ENCODE measurements at places on chromosomes 5 and 9.

DNA sequence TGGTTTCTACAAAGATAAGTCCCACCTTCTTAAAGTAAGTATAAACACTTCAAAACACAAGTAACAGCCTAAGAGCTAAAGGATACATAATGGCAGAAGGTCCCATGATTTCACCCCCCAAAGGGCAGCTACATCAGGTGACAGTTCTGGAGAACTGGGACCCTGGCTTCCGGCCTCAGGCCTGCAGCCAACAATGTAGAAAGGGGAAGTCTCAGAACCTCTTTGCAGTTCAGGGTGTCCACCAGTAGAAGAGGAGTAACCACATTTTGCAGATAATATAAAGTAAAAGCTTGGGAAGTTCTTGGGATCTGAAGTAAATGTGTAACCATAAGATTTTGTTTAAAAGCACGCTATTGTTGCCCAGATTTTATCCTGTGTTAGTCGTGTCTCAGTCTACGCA lies 267.4 kb upstream of the VLDLR start:
- peak; percentile 51 for DNase-seq

- DNase-seq: no peak
Observed at GRCh38 chr9:126000731-126001580, 253.8 kb downstream of the PBX3 start.

GRCh38 chr5:131462454-131462853 lies 172.6 kb downstream of the RAPGEF6 start:
- DNase-seq: no peak

DNA sequence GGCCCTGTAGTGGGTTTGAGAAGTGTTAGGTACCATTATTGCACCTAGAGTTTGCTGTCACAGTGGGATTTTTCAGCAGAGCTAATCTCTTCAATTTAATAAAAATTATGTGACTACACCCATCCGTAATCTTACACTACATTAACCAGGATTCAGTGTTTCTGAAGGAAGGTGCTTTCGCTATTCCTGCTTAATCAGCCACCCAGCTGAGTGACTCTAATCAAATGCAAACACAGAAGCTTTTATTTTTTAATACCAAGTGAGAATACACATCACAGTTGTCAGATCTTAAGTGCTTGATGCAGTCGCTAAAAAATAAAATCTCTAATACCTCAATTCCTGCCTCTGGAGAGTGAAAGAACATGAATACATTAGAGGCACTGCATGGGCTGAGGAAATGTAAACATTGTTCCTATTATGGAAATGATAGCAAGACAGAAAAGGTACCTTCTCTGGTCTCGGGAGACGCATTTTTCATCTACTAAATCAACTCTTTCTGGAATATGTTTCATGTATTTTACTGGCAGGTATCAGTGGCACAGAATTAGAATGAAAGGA lies 125.7 kb downstream of the SEMA6A start:
- DNase-seq: no peak

GRCh38 chr5:2920312-2920711 lies 168.8 kb upstream of the IRX2 start:
- DNase-seq: no peak

GRCh38 chr5:66958980-66959641 lies 237.5 kb downstream of the CD180 start:
- DNase-seq: no peak

DNA sequence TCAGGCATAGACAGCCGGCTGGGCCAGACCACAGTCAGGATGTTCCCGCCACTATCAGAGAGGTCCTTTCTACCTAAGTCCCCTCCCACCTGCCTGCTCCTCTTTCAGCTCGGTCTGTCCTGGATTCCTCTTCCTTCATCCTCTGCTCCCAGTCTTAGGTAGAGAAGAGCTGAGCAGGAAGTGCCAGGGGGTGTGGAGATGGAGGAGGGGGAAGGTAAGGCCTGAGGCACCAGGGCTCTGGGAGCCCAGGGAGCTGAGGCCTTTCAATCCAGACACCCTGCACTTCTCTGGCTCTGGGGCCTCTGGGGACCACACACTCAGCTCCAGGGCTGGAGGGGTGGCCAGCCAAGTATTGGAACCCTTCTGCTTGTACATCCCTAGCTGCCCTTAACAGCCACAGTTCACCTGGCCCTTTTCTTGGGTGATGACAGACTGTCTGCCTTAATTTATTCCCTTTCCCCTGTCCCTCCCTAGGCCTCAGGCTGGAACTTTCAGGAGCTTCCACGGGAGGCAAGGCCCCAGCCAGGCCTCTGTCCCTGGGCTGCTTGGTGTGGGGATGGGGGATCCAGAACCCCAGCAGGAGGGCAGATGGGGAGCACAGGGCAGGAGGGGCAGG lies 15.6 kb downstream of the IRF1 start:
- DNase-seq: no peak

- DNase-seq: no peak
Observed at GRCh38 chr9:112786829-112787520, 36.4 kb downstream of the SNX30 start.

- no peak for DNase-seq
Observed at GRCh38 chr9:113957351-113957750, 81.2 kb downstream of the ZNF618 start.

DNA sequence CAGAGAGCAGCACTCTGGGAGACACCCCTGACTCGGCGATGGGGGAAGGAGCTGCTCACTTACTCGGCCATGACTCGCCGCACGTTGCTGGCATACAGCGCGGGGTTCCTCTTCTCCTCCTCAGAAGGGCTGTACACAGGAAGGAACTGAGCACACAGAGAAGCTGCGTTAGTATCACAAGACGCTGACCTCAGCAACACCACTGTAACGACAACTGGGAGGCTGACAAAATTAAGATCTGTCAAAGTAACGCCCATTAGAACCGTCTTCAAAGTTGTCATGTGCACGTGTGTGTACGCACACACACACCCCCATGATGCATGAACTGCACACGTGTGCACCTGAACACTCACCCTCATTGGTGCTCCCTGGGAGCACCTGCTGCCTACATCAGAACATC lies 32.1 kb upstream of the SLC6A3 start:
- DNase-seq: peak; percentile 86

- no peak for DNase-seq
Observed at GRCh38 chr5:2330325-2331130, 420.9 kb downstream of the IRX2 start.

DNA sequence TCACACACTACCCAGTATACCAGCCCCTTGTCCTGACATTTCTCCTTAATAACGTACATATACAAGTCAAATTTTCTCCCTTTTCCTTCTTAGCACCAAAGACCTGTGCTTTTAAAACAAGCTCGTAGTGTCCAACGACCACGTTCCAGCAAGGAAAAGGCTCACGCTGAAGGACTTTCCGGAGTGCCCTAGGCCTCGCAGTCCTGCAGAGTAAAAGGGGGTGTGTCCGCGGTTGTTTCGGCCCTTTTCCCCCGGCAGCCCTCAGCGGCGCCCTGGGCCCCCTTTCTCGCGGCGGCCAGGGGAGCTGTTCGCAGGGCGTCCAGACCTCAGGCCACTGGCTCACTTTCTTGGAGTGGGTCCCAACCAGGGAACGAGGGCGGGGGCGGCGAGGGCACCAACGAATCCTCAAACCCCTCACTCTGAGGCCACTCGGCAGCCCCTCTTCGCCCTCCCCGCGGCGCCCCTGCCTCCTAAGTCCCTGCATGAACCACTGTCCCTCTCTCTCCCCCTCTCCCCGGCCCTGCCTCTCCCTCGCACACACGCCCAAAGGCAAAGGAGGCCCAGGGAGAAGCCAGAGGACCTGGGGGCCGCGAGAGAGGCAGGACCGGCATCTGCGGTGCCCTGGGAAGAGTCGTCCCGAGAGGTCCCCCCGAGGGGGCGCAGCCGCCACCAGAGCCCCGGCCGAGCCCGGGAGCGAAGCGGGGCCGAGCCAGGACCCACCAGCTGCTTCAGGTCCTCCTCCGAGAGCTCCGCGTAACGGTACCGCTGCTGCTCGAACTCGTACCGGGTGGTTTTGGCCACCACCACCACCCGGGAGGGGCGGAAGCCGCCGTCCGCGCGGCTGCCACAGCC lies 720 bp downstream of the NADK2 start:
- peak; percentile 53 for DNase-seq

DNA sequence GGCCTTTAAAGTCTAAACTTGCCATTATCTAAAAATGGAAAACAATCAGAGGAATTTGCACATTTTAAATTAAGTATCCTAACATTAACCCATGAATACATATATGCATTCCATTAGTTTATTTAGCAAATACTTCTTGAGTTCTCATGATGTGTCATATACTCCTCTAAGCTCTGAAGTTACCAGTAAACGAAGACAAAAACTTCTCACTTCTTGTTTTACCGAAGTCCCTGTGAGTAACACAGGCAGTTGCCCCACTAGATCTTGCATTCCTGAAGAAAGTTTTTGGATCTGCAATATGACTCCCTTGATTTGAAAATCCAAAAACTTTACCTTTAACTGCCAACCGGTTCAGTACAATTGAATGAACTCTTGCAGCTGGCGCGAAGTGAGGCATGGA lies 439.0 kb upstream of the MPDZ start:
- DNase-seq: no peak

DNA sequence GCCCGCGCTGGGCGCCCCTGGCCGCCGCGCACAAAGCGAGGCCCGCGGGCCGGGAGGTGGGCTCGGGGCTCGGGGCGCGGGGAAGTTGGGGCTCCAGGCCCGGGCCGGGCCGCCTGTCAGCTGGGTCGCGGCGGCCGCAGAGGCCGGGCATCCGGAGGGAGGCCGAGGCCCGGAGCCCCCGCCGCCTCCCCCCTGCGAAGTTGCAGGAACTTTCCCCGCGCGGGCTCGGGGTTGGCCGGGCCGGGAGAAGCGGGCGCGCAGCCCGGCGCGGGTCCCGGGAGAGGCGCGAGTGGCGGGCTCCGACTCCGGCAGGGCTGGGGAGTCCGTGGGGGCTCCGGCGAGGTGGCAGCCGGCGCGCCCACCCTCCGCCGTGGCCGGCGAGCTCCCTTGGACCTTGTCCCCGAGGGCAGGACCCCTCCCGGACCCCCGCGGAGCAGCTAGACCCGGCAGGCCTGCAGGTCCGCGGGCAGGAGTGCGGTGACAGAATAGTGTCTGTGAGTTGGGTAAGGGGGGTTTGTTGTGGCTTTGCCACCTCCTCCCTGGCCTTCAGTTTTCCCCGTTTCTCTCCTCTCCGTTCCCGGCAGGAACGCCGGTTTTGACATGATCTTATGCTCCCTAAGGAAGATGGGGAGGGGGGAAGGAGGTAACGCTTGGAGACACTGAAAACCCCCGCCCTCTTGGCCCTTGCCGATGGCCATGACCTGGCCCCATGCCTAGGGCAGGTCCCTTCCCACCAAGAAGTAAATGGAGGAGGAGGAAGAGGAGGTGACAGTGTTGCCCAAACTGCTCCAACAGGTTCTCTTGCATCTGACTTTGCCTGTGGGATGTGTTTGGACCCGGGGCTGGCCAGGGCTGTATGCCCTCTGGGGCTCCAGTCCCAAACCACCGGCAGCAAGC lies 942 bp downstream of the PHF2 start:
- DNase-seq: no peak

GRCh38 chr5:141650851-141651727 lies at the start of gene FCHSD1:
Gene FCHSD1, minus strand, starts transcription at chr5:141651418. Its CDS starts 50 bp downstream, at chr5:141651368.
- DNase-seq: peak; percentile 81

- DNase-seq: no peak
Observed at GRCh38 chr9:113888336-113888735, 12.2 kb downstream of the ZNF618 start.

- DNase-seq: no peak
Observed at GRCh38 chr9:91710158-91710557, 239.9 kb downstream of the ROR2 start.

GRCh38 chr5:141958113-141958512 lies at the start of gene PCDH12:
Gene PCDH12, minus strand, starts transcription at chr5:141958202. Its CDS starts 351 bp downstream, at chr5:141957851.
- DNase-seq: peak; percentile 14

DNA sequence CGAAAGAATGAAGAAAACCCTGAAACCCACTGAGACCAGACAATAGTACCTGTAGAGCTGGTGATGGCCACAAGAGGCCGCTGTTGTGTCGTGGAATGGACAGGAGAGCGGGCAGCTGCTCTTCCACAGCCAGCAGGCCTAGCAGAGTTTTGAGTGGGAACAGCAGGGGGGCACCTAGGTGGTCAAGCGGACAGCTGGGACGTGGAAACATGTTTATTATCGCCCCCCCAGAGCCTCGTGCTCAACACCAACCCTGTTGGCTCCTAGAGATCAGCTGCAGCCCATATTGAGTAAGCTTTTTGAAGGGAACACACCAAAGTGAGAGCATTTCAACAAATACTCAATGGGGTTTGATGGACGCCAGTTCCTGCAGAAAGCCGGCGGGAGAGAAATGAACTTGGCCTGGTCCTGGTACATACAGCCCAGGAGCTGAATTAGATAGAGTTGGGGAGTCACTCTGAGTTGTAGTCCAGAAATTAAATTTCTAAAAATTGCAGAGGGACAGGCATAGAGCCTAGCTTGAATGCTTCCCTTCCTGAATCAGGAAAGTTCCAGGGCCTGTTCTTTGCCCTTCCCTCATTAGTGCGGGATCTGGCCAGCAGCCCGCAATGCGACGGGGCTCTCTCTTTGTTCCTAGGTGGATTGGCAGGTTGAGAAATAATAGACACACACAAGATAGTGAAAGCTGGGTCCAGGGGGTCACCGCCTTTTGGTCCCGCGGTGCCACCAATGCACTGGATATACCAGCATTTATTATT lies 33.8 kb downstream of the MFAP3 start:
- DNase-seq: peak; percentile 31

DNA sequence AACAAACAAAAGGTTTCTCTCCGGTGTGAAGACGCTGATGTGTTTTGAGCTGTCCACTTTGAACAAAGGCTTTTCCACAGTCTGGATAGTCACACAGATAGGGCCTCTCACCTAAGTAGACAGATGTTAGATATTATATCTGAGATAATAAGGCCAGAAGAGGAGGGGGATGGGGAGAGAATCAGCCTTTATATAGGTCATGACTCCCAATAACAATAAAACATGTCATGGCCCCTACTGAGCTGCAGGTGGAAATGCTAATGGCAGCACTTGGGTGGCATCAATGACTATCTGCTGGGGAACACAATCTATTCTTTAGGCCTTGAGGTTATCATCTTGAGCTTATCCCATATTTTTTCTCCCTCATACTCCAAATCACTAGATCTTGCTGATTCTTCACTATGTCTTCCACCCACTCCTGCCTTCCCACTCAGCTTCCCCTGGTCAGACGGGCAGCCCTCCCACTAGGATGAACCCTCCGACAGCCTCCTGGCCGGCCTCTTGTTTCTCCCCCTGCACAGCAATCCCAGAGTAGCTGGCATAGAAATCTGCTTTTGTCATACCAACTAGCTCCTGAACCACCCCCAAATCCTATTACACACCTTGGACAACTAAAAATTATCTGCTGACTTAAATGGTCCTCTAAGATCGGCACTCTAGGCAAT lies 11.5 kb upstream of the SLC35D2 start:
- DNase-seq: no peak

DNA sequence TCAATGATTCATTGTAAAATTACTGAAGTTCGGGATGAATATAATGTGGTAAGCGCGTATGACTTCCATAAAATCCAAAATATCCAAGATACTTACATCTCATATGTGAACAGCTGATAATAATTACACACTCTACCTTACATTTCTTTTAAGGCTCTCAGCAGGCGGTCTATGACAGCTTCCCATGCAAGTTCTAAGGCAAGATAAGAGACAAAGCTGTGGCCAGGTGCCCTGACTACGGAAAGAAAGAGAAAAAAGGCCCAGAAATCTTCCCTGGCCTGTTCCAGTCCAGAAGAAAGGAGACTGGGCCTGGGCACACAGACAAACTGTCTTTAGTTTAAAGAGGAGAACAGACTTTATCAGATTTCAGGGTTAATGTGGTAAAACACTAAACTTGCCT lies 69.1 kb downstream of the ARSB start:
- no peak for DNase-seq

Data from HL-60 (cell line).